ENCODE measurements at places on chromosomes 7 and 10.

DNA sequence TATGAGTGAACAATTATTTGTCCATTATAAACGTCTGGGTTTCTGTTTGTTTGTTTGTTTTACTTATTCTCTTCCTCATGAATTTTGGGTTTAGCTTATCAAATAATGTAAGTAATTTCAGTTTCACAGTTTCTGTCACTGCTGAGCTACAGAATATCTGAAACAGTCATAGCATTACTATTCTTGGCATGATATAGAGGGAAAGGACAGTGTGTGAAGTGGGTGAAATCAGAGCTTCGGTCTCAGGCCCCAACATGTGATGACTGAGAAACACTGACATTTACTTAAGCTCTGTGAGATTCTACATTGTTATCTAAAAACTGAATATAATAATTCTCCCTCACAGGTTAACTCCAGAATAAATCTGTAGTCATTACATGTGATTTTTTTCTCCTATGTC is 8.8 kb upstream of the OR6V1 start:
- no peak for DNase-seq

- peak; percentile 15 for DNase-seq
Observed at GRCh38 chr7:48337012-48337621, 165.9 kb downstream of the ABCA13 start.

DNA sequence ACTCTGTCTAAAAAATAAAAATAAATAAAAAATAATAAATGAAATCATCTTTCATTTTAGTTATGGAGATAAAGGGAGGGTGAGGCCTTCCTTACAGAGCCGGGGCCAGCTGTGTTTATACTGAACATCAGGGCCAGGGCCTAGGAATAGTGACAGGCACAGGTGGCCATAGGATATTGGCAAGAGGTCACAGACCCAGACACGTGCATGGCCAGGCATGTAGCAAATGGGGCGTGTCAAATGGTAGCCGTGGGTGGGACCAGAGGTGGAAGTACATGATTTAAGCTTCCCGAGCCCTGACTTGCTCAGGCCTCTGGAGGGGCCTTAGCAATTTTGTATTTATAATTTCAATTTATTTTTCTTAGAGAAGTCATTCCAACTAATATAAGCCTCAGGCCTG is 353.0 kb downstream of the ANKRD30A start:
- DNase-seq: no peak

- DNase-seq: no peak
Observed at GRCh38 chr10:72694476-72695369, 2.8 kb downstream of the MCU start.

DNA sequence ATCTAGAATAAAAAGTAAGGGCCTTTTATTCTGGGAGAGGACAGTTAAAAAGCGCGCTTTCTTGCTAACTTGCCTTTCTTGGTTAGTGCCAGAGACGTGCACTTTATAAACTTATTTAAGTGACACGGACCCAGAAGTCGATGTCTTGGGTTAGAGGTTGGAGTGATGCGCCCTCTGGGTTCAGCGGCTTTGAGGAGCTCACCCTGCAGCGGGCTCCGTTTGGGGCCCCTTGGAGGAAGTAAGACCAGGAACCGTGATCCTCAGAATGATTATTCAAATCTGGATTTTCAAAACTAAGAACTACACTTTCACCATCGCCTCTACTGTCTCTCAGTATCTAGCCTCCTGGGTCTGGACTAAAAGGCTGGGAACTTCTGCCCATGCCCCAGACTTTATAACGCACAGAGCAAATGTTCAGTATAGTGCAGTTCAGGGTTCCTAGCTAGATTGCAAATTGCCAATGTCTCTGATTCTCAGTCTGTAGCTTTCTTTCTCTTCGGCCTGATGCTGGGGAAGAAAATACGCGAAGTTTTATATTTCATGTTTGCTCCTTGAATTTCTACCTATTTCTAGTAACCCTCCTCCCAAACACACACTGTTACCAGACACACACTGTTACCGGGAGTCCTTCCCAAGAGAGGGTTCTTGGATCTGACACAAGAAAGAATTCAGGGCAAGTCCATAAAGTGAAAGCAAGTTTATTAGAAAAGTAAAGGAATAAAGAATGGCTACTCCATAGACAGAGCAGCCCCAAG is 18.6 kb upstream of the SMO start:
- DNase-seq: no peak

- no peak for DNase-seq
Observed at GRCh38 chr10:122128357-122128756, 139.4 kb downstream of the TACC2 start.

DNA sequence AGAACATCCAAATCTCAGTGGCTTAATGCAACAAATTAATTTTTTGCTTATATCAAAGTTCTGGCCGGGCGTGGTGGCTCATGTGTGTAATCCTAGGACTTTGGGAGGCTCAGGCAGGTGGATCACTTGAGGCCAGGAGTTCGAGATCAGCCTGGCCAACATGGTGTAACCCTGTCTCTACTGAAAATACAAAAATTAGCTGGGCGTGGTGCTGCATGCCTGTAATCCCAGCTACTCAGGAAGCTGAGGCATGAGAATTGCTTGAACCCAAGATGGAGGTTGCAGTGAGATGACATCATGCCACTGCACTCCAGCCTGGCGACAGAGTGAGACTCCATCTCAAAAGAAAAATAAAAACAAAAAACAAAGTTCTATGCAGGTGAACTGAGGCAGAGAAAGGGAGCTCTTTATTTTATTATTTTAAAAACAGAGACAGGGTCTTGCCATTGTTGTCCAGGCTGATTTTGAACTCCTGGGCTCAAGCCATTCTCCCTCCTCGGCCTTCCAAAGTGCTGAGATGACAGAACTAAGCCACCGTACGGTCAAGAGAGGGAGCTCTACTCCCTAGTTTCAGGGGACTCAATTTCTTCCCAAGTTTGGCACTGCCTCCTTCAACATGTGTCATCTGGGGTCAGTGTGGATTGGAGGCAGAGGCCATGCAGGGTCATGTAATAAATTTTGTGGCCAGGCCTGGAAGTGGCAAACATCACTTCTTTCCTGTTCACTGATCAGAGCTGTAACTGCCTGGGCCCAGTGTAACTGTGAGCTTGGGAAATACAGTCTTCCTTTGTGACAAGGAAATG is 2.4 kb downstream of the ADCK2 start:
- peak; percentile 27 for DNase-seq

DNA sequence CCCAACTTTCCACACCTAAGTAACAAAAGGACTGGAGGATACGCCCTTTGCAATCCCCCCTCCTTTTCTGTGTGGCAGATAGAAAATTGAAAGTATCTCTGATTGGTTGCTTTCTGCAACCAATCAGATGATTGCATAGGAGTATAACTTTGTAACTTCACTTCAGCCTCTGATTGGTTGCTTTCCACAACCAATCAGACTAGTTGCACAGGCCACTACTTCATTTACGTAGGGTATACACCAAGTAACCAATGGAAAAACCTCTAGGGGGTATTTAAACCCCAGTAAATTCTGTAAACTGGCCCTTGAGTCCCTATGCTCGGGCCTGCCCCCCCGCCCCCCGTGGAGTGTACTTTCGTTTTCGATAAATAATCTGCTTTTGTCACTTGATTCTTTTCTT is 1080.4 kb downstream of the CNTNAP2 start:
- DNase-seq: no peak

- no peak for DNase-seq
Observed at GRCh38 chr10:47307381-47307780, 7.4 kb downstream of the GDF10 start.

- no peak for DNase-seq
Observed at GRCh38 chr10:11074536-11075267, 57.0 kb downstream of the CELF2 start.

DNA sequence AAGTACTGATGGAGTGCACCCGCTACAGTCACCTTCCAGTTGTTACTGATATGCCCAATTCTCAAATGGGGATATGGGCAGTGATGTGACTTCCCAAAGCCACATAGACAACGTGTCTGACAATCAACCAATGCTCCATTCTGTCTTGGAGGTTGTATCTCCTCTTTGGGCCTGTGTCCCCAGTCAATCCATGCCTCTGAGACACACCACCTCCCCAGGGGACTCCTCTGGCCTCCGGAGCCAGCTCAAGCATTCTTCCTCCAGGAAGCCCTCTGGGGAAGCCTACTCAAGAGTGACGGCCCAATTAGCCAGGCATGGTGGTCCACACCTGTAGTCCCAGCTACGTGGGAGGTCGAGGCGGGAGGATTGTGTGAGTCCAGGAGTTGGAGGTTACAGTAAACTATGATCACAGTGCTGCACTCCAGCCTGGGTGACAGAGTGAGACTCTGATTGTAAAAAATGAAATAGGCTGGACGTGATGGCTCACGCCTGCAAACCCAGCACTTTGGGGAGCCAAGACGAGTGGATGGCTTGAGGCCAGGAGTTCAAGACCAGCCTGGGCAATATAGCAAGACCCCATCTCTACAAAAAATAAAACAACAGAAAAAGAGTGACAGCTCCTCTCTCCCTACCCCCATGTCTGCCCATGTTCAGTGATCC is 99.5 kb upstream of the TNRC18 start:
- no peak for DNase-seq

DNA sequence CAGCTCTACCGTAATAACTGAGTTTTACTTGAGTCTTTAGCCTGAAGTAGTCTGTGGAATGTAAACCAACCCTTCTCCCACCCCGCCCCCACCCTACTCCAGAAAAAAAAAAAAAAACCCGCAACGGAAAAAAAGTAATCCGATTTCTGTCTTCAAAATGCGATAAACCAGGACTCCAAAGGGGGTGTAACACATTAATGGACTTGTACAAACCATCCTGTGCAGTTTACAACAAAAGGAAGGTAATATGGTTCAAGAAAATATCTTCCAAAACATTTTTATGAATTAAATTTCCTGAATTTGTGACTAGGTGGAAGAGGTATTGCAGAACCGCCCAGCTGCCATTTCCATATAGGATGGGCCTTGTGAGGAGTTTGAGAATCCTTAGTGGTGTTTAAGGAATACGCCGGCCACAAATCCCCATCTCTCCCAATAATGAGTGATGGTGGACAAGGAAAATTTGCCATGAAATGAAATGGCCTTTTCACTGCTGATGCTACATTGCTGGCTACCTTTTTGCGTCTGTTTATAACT is 10.6 kb downstream of the SKIDA1 start:
- DNase-seq: no peak

- no peak for DNase-seq
Observed at GRCh38 chr10:5732141-5732540, 47.5 kb downstream of the TASOR2 start.

Measured in neuronal stem cell (in vitro differentiated cells).